ENCODE measurements at places on chromosomes 1 and 21.
A peak's percentile ranks its signal among the peaks of the same experiment; 100 is the strongest.

DNA sequence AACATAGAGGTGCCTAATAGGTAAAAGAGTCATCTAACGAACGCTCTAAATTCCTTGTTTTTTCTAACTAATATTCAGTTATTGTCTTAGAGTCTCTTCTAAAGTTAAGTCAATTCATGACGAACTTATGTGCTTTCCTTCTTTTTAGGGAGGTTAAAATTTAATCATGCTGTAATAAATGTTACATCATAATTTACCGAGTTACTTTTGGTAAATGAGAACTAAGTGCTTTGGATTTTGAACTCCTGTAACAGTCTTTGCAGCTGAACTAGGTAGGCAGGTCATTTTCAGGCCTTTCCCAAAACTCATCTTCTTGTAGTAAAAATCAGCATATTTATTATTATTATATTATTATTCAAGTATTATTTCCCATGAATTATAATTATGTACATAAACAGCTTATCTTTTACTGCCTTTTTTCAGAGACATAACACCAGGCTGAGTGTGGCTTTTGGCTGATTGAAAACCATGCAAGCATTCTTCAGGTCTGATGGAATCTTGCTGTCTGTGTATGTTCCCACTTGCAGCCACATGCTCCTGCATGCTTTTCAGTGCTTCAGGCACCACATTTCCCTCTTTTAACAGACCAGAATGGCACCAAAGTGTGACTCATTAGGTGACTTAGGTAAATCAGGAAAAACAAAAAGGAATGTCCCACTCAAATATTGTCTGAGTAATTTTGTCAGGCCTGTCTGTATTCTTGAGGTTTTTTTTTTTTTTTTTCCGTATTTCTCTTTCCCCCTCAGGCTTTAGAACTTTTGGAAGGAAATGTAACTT lies 81.0 kb upstream of the CD55 start:
- no peak for DNase-seq

- no peak for DNase-seq
These were observed 56.2 kb upstream of the NUF2 start for GRCh38 chr1:163265547-163265946.

- DNase-seq: peak; percentile 75
These were observed at the start of gene GPR157 for GRCh38 chr1:9128520-9129265. Gene GPR157 (minus strand): TSS chr1:9129102. CDS start chr1:9129027, 75 bp downstream.

GRCh38 chr21:29193901-29194300 lies 63.5 kb downstream of the MAP3K7CL start:
- no peak for DNase-seq
